ENCODE measurements at places on chromosomes 16 and 17.
A peak's percentile ranks its signal among the peaks of the same experiment; 100 is the strongest.

DNA sequence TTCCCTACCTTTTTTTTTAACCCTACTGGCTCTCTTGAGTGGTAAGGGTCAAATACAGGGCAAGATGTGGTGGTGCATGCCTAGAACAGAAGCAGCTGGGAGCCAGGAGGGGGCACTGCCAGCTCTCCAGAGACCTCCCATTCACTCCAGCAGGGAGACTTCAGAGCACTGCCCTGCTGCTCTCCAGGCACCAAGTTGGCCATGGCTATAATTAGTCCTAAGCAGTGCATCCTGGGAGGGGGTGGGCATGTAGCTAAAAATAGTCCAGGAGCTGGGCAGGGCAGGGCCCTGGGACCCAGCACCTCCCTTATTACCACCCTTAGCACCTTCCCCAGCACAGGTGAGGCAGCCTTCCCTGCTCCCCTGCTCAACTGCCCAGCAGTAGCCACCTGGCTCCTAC is 3.5 kb downstream of the CORO6 start:
- DNase-seq: peak; percentile 61

DNA sequence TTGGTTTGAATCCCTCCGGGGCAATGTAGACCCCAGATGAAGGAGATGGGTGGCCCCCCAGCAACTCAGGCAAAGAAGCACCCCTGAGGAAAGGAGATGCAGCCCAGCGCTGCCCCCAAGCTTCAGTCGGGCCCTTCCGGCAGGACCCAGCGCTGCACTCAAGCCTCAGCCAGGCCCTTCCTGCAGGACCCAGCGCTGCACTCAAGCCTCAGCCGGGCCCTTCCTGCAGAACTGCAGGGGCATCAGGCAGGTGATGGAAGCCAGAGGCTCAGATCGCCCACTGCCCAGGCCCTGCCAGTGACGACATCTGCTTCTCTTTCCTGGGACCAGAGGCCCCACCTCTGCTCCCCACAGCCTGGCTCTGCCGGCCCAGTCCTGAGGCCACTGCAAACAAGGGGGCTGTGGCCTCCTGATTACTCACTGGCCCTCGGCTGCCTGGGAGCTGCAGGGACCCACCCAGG is 7.8 kb downstream of the SOX8 start:
- no peak for DNase-seq

DNA sequence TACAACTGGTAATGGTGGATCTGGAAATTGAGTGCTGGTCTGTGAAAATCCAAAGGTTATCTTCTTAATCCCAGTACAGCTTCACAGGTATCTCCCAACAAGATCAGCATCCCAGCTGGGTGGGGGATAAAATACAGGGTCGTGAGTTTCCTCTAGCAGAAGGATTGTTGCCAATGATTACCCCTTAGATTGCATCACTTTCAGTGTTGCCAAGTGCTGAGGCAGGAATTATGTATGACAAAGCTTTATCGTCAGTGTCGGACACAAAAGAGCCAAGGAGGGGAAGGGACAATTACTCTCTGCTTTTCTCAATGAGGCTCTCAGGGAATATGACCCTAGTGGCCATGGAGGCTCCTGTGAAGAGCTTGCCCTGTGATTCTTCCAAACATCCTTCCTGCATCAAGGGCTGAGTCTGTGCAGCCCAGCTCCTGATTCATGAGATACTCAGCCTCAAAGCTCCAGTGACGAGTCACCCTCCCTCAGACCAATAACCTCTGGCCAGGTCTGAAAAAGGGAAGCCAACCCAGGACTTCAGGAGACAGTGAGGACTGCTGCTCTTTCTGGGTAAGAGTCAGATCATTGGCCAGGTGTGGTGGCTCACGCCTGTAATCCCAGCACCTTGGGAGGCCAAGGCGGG is 15.0 kb downstream of the OR1F1 start:
- no peak for DNase-seq

DNA sequence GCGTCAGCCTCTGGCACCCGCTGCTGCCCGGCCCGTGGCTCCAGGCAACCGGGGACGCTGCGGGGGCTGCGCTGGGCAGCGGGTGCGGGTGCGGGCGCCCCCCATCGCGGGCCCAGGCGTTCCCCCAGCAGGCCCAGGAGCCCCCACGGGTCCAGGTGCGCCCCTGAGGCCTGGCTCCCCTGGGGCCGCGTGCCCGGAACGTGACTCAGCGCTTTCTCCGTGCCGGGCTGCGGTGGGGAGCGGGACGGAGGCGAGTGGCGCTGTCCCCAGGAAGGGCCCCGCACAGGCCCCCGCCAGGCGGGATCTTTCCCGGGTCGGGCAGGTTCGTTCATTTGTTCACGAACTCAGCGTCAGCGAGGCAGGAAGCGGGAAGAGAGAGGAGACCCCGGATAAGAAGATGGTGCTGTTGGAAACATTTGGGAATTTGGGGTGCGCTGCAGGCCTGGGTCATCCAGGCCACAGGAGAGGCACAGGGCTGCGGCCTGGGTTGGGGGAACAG is 18.4 kb upstream of the EXOC7 start:
- DNase-seq: peak; percentile 78

DNA sequence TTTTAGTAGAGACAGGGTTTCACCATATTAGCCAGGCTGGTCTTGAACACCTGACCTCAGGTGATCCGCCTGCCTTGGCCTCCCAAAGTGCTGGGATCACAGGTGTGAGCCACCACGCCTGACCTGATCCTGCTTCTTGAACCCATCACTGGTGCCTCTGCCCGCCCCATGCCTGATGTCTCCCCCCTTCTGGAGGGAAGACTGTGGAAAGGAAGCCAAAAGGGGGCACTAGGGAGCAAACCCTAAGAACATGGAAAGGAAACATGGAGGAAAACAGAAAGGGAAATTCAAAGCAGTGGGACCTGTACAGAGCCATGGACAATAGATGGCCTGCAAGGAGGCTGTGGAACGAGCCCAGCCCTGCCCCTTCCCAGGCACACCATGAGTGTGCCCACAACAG is 31.1 kb upstream of the FASN start:
- DNase-seq: no peak

- peak; percentile 98 for DNase-seq
These were observed at the start of gene MBTD1 for GRCh38 chr17:51259564-51260236. TSS of gene MBTD1 (minus strand) at chr17:51260049. CDS start at chr17:51225161, 34,888 bp downstream.

DNA sequence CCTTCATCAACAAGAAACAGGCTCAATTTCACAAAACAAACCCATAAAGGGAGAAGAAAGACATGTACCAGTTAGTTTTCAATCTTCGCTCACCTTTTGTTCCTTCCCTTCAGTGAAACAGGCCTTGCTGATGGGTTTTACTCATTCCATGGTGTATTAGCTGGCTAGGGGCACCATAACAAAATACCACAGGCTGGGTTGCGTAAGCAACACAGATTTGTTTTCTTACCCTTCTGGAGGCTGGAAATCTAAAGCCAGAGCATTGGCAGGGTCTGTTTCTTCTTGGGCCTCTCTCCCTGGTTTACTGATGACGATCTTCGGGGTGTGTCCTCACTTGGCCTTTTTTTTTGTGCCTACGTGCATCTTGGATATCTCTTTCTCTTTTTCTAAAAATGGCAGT is 383.4 kb upstream of the RBFOX1 start:
- DNase-seq: no peak

DNA sequence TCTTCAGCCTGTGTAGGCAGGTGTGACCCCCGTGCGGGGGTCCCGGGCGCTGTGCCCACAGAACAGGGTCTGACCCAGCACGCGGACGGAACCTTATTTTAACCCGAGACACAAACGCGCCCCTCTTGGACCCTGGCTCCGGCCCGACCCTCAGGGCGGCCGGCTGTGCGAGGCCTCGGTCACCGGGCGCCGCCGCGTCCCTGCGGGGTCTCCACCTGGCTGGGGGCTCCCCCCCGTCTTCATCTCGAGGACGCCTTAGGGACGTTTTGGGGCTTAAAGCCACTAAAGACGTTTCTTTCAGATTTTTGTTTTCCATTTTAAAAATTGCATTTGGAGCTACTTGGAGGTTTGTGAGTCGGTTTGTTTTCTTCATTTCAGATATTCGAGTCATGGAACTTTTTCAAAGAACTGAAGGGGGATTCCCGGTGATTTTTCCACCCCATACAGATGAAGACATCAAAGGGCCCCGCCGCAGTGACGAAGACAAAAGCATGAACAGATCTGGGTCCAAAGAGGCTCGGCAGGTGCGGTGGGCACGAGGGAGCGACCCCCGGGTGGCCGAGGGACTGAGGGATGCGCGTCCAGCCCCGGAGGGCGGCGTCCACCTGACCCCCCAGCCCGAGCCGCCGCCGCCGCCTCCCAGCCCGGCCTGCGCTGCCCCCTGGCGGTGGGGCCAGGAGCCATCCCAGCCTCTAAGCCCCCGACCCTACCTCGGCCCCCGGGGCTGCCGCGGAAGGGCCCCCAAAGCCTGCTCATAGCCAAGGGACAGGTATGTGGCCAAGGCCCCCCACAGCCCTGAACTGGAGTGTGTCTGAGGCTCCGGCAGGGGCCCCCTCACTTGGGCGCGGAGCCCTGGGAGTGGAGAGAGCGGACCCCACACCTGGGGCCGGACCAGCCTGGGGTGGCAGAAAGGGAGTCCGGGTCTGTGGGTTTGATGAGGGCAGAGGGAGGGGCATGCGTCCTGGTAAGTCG is 3.8 kb upstream of the CD7 start:
- no peak for DNase-seq

- DNase-seq: no peak
These were observed 482 bp downstream of the BAHCC1 start for GRCh38 chr17:81395600-81396277.

DNA sequence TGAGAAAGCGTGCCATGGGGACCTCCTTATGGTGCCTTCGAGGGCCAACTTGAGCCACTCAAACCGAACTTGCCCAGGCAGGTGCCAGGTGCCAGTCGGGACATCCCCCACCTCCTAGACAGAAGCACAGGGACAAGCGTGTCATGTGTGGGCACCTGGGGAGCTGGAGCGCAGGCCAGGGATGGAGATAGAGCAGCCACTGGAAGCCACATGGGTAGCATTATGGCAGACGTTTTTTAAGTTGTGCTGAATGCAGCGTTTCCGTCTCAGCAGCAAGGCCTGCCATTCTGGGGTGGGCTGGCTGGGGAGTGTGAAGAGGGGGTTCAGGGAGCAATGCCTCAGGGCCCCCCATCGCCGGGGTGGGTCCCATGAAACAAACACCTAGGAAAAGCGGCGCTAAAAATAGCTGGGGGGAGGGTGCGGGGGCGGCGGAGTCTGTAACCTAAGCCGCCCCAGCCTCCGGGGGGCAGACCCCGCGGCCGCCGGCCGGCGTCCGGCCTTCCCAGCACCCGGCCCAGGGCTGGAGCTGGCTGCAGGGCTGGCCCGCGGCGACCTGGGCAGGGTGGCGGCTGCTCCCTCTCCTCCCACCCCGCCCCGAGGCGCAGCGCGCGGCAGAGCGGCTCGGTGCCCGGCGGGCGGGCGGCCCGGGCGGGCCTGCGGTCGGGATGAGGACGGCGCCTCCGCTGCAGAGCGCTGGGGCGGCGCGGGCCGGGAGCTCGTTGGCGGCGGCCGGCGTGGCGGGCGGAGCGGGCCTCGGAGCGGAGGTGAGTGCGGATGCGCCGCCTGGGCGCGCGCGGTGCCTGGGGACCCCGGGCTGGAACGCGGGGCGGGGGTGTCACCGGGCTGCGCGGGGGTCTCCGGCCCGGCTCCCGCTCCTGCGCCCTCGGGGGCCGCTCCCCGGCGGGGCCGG is at the start of gene ZNF469:
Gene ZNF469, plus strand, starts transcription at position 469 of the 910 bp plus-strand sequence. CDS start 44,512 bp downstream, outside the sequence.
- DNase-seq: peak; percentile 60

DNA sequence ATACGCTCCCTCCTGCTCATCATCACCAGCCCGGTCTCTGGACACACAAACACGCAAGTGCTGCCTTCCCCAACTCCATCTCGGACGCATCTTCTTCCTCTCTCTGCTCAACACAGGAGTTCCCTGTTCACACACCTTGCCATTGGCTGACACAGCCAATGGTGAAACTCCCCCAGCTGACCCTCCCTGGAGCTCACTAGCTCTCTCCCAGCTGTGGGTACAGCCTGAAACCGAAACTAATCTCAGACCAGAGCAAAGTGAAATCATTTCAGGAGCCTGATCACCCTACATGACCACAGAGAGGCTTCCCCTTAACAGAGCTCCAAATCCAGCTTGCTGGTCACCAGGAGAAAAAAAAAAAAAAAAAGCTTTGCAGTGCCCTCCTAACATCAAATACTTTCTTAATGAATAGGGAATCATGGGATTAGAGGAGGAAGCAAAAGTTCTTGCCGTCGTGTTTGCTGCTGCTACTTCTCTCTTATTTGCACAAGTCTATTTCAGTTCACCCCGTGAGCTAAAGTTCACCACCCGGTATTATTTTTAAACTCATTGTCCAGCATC is 8.3 kb downstream of the CUEDC1 start:
- DNase-seq: peak; percentile 78

GRCh38 chr17:43334738-43335402 is 63.9 kb upstream of the ARL4D start:
- no peak for DNase-seq

- DNase-seq: no peak
These were observed 567.0 kb downstream of the TMEM114 start for GRCh38 chr16:8023326-8023725.

DNA sequence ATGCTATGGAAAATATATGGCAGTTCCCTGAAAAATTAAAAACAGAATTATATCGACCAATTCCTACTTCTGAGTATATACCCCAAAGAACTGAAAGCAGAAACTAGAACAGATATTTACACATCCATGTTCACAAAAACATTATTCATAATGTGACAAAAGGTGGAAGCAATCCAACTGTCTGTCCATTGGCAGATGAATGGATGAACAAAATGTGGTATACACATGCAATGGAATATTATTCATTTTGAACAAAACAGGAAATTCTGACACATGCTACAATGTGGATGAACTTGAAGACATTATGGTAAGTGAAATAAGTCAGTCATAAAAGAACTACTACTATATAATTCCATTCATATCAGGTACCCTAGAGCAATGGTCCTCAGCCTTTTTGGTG is 263.5 kb upstream of the AXIN2 start:
- no peak for DNase-seq

DNA sequence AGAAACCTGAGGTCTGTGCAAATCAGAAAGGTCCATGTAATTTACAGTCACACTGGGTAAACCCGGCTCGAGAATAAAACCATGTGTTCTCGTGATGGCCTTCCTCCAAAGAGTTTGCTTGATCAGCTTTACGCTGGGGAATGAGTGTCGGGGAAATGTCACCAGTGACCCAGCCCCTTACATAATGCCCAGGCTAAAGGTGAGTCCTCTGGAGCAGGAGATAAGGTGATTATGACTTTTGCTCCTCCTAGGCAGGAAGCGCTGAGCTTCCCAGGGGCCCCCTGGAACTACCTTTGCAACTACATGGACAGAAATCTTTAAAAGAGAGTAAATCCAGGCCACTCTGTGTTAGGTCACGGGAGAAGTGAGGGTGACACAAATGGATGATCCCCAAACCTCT is 15.7 kb downstream of the SLC6A4 start:
- DNase-seq: no peak

- no peak for DNase-seq
These were observed 65.8 kb upstream of the RPH3AL start for GRCh38 chr17:418421-418751.
